Sciatic nerve (tissue), 2 donors: ENCODE measurements at places on chromosomes 7 and 10.

- DNase-seq = no peak
Observed at GRCh38 chr7:70886547-70886946, 245.4 kb upstream of the GALNT17 start.

- no peak for DNase-seq
Observed at GRCh38 chr7:107119376-107120105, 49.3 kb upstream of the HBP1 start.

GRCh38 chr7:106774768-106775551, 90.1 kb upstream of the PIK3CG start:
- DNase-seq = no peak

DNA sequence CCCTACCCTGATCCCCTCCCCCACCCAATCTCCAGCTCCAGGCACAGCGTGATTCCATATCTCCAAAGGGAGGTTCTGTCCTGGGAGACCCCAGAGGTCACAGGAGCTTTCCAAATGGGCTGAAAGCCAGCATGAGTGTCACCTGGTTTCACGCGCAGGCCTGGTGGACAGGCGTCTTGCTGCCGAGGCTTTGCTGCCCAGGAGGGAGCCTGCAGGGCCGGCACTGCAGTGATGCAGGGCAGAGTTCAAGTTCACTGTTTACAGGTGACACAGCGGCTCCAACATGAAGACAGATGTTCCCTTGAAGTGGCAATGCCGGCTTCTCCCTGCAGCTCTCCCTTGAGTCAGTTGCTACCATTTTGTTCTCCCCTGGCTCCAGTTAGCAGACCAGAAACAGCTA, 104.3 kb downstream of the TCERG1L start:
- DNase-seq = no peak

GRCh38 chr10:69426376-69426727, 9.6 kb upstream of the TACR2 start:
- DNase-seq = no peak

GRCh38 chr10:10141782-10142382, 875.8 kb upstream of the CELF2 start:
- no peak for DNase-seq

GRCh38 chr10:86708068-86708782, 39.9 kb downstream of the LDB3 start:
- no peak for DNase-seq

- no peak for DNase-seq
Observed at GRCh38 chr10:127874671-127875448, 17.9 kb downstream of the CLRN3 start.

GRCh38 chr10:15168291-15168785, at the start of gene NMT2:
NMT2 (minus strand) TSS chr10:15168693; CDS start chr10:15168612, 81 bp downstream.
- peak; percentile 93 for DNase-seq

GRCh38 chr7:5470167-5470532, 46.5 kb upstream of the TNRC18 start:
- DNase-seq = no peak

GRCh38 chr10:102007796-102008195, 48.2 kb downstream of the ARMH3 start:
- DNase-seq = no peak

GRCh38 chr10:3516923-3517255, 268.1 kb downstream of the KLF6 start:
- DNase-seq = no peak

GRCh38 chr7:12226756-12227155, 15.7 kb downstream of the TMEM106B start:
- DNase-seq = no peak

DNA sequence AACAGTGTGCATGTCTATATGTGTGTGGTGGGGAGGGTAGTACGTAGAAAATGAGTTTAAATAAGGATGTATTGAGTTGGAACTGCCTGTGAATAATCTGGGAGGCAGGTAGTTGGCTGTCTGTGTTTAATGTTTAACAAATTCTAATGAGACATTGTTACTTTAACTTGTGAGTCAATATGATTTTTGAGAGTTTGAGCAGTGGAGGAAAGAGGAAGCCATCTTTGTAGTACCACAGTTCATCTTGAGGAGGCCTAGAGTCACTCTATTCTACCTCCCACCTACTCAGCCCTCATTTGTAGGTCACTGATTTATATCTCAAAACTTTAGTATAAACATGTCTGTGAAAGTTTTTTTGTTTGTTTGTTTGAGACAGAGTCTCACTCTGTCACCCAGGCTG, 129.9 kb upstream of the ITGB1 start:
- DNase-seq = no peak

- DNase-seq = no peak
Observed at GRCh38 chr10:44178281-44178680, 206.6 kb downstream of the CXCL12 start.

GRCh38 chr7:112084520-112084971, 121.7 kb downstream of the DOCK4 start:
- DNase-seq = no peak

GRCh38 chr10:123132576-123133477, 2.9 kb upstream of the HMX3 start:
- DNase-seq = peak; percentile 94

DNA sequence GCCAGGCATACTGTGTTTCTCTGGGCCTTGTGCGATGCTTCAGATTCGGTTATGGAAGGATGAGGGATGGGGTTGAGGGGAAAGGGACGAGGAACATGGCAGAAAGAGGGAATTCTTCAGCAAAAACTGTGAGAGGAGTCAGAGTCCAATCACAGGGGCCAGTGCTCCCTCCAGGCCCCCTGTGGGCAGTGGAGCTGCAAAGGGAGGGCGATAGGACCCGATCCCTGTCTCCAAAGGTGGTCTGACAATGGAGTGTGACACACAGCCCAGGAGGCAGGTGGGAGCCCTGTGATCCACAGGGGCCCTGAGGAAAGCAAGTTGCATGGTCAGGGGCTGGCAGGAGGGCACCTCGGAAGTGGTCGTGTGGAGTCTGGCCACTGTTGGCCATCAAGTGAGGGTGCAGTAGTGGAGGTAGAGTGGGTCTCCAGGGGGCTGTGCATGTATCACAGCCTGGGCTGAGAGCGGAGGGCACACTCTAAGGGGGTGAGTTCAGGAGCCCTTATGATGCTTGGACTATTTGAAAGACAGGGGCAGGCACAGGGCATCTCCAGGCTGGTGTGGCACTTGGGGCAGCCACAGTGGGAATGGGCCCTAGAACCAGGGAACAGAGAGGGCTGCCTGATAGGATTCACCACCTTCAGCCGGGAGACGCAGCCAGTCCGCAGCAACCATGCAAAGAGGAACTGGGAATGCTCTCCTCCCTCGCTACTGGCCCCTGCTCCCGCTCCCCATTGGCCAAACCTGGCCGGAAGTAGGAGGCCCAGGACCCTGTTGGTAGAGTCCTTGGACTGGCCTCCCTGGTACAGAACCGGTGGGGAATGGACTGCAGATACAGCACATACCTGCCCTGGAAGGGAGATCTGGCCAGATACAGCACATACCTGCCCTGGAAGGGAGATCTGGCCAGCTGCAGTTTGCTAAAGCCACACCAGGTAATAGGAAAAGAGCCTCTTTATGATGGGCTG, 115.9 kb downstream of the ADCY1 start:
- DNase-seq = peak; percentile 31

DNA sequence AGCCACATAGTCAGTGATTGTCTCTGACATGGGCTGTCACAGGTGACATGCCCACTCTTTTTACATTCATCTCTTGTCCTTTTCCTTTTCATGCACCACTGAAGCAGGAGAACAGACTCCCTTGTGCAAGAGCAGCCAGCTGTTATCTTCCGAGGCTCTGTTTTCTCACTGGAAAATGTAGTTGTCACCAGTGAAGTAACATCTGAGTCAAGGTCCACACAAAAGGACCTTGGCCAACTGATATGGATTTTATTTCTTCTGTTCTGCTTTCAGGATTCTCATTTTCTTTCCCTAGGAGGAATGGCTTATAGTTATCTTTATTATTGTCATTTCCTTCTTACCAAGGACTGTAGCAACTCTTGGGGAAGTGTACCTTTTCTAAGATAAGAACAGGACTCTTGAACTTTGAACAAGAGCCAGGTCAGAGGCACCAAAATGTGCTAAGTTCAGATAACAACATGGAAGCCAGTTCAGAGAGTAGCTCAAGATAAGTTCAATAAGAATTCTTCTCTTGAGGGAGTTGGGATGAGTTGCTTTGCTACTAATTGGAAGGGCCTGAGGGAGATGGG, 22.7 kb downstream of the AVPI1 start:
- DNase-seq = no peak

DNA sequence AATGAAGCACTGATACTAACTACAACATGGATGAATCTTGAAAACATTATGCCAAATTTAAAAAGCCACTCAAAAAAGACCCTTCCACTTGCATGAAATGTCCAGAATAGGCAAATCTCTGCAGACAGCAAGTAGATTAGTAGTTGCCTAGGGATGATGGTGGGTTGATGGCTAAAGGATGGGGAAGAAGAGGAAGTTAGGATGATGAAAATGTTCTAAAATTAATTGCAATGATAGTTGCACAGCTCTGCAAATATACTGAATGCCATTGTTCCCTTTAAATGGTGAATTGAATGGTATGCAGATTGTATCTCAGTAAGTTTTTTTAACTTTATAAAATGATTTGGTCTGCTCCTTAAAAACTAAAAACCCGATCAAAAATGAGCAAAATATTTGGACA, 7.3 kb upstream of the LIPA start:
- no peak for DNase-seq

DNA sequence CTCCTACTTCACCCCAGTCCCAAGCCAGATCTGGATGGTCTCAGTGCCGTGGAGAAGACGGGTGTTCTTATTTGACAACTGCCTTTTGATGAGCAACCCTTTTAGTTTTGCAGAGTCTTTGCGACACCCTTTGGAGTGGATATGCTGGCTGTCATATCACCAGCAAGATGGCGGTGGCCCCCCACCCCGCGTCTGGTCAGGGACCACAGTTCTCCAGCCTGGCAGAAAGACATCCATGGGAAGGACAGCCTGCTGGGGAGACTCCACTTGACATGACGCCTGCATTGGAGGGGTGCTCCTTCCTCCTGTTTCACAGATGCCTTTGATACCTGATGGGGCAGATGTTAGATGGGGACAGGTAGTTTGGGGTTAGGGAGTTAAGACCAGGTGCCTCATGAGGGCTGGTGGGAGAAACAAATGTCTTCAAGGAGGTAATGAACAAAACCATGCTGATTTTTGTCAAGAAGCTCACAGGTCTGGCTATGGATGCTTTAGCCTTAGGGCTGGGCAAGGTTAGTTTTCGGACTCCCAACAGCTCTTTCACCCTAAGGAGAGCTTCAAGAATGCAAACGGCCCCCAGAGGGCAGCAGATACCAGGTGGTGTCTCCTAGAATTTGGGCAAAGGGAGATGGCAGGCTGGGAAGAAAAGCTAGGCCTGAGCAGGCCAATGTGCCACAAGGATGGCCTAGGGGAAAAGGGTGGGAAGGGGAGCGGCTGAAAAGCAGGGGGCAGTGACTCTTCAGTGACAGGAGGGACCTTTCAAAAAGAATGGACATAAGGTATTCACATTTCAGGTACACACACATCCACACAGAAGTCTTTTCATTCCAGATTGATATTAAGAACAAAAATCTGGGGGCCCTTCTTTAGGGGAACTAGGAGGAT, 95.2 kb downstream of the CLEC2L start:
- DNase-seq = no peak

DNA sequence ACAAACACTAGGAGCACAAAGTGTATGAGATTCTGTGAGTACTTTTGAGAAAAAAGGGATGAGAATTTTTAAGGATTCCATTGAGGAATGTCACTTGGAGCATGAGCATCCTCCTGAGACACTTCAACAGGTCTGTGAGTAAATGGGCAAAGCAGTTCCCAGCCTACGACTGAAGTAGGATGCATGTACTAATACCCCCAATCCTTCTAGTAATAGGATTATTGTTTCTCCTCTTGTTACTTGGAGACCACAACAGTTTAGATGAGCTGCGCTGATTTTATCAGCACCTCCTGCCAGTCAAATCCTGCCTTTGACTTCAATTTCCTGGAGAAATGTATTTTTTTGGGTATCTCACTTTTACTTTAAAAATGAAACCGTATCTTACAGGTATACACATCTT, 820 bp downstream of the BBS9 start:
- no peak for DNase-seq

DNA sequence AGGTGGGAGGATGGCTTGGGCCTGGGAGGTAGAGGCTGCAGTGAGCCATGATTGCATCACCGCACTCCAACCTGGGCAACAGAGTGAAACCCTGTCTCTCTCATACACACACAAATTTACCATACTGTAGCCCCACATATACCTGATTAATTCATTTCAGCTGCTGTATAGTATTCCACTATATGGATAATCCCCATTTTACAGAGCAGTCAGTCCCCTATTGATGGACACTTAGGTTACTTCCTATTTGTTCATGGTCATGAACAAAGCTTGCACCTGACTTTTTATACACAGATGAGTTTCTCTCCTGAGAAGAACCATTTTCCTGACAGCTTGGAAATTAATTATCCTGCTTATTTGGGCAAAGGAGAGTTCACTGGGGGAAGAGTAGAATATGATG, 59.2 kb downstream of the EMX2 start:
- DNase-seq = no peak

DNA sequence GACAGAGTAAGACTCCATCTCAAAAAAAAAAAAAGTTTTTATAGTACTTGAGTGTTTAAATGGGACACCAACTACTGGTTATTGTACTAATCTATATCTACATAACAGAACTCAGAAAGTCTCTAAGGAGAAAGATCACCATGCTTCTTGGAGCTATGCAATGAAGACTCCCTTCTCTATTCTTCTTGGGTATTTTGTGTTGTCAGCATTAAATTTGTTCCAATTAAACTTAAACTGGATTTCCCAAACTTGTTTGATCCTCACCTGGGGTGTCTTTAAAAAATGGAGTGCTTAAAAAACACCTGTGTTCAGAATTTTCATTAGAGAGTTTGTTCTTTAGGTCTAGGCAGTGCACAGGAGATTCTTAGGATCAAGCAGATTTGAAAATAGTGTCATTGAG, 536.0 kb downstream of the GATA3 start:
- no peak for DNase-seq

DNA sequence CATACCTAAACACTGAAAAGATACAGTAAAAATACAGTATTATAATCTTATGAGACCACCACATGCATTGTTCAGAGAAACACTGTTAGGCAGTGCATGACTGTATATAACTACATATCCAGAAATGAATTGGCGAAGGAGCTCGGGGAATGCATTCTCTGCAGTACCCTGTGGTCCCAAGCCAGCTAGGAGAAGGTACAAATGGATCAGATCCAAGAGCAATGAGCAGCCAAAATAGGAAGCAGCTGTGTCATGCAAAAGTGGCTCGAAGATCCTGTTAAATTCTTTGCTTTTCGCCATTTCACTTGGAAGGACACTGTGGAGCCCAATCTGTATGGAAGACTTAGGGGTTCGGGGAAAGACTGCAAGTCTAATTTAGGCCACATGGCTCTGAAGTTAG, 334.8 kb downstream of the TNS3 start:
- no peak for DNase-seq

DNA sequence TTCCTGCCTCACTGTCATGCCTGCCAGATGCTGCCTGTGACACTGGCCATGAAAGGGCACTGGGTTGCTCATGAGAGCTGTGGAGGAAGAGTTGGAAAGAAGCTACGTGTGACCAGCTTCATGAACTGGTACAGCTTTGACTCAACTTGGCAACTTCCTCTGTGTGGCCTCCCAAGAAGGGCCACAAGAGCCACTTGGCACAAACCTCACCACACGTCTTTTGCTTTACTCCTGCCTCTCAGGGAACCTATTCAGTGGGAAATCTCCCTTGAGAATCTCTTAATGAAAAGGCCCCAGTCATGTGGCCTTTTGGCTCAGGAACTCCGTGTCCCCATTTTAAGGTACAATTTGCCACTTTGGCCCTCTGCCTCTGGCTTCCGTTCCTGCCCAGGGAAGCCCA, 54.5 kb downstream of the FRMD4A start:
- DNase-seq = no peak
